ENCODE measurements at places on chromosomes 5 and 9.

- no peak for DNase-seq
Measured at GRCh38 chr5:39073767-39074016, 507 bp downstream of the RICTOR start.

- DNase-seq = no peak
Measured at GRCh38 chr5:120037451-120037850, 408.1 kb downstream of the FAM170A start.

- DNase-seq = no peak
Measured at GRCh38 chr5:143962201-143962600, 150.2 kb downstream of the HMHB1 start.

- DNase-seq = no peak
Measured at GRCh38 chr9:30982301-30982700, 1402.1 kb upstream of the ACO1 start.

DNA sequence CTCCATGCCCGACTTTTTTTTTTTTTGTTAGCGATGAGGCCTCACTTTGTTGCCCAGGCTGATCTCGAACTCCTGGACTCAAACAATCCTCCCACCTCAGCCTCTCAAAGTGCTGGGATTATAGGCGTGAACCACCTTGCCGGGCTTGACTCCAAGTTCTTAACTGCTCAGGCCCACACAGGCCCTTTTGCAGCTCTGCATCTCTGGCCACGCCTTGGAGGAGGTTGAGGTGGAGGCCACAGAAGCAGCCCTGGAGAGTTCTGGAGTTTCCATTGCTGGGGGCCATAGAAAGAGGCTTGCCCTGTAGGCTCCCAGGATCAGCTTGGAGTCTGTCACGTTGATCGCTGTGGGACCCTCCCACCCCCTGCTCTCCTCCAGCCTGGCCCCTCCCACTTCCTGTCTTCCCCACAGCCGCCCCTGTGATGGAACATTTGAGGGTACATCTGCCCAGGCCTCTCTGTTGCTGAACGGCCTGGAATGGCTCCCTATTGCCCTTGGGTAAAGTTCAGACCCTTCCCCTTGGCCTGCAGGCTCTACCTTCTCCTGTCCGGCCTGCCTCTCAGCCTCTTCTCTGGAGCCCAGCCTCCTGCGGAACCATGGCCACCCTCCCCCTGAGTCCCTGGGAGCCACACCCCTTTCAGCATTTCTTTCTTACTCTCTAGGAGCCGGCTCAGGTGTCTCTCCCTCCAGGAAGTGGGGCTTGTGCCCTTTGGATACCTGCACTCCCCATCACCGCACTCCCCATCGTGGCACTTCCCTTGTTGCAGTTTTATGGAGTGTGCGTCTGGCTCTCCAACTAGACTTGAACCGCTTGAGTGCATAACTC lies 30.4 kb upstream of the IER5L start:
- no peak for DNase-seq

- DNase-seq = peak; percentile 68
Measured at GRCh38 chr5:94901191-94901979, 282.9 kb downstream of the SLF1 start.

- DNase-seq = no peak
Measured at GRCh38 chr5:169563369-169563768, 20.2 kb upstream of the SPDL1 start.

DNA sequence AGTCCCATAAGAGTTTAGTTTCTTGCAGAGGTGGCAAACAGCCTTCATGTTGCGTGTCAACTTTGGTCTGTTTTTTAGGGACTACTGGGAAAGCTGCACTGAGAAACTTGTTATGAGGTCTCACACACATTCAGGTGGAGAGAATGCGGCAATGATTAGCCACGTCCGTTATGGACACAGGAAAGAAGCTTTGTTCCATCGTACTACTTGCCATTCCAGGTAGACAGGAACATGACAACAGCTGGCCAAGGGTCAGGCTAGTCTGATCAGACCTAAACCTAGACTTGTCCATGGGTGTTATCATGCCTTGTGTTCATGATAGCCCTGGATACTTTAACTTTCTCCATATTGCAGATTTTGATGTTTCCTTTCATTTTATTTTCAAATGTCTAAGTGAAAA lies 113.2 kb downstream of the ZNF608 start:
- DNase-seq = no peak

- no peak for DNase-seq
Measured at GRCh38 chr5:108472237-108472636, 90.3 kb upstream of the FBXL17 start.

DNA sequence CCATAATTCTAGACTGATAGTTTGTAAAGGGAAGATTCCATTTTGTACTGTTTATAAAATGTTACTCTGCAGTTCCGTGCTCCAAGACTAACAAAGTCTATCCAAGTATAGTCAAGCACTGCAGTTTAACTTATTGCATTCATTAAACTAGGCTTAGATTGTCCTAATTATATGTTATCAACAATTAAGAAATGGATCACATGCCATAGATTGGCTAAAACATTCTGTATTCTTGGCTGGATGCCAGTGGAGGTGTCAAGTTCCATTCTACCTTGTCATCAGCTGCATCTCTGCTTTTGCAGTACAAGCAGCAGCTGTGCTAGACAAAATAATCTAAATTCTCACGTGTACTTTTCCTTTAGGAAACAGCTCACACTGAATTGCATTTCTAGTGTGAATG lies 69.4 kb upstream of the MEF2C start:
- peak; percentile 30 for DNase-seq

DNA sequence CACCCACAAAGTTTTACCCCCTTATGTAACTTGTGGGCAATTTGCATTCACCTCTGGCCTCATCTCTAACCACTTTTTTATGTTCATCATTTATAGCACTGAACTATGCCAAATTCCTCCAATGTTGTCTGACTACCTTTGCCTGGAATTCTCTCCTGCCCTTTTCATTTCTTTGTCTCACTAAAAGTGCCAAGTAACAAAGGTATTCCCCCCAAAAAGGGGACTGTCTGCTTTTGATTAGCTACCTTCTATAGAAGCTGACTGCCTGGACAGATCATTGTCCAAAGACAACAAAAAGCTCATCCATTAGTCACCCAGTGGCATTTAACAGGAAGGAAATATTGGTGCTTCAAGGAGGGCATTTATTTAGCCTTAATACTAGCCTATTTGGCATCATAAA lies 189.9 kb upstream of the VCAN start:
- DNase-seq = peak; percentile 89

DNA sequence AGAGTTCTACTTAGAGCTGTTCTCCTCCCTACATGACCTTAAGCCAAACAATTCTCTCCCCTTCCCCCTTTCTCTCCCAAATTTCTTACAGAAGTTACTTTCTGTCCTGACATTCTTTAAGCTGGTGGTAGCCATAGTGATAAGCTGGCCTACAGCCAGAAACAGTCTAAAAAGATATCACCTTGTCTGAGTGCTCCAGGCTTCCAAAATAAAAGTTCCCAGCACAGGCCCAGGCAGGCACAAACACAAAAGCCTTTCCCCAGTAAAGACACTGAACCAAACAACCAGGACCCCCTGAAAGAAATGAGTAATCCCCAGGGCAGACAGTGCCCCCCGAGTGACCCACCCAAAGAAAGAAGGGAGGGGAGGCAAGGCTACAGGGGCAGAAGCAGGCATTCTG lies 19.2 kb downstream of the SIL1 start:
- peak; percentile 29 for DNase-seq

DNA sequence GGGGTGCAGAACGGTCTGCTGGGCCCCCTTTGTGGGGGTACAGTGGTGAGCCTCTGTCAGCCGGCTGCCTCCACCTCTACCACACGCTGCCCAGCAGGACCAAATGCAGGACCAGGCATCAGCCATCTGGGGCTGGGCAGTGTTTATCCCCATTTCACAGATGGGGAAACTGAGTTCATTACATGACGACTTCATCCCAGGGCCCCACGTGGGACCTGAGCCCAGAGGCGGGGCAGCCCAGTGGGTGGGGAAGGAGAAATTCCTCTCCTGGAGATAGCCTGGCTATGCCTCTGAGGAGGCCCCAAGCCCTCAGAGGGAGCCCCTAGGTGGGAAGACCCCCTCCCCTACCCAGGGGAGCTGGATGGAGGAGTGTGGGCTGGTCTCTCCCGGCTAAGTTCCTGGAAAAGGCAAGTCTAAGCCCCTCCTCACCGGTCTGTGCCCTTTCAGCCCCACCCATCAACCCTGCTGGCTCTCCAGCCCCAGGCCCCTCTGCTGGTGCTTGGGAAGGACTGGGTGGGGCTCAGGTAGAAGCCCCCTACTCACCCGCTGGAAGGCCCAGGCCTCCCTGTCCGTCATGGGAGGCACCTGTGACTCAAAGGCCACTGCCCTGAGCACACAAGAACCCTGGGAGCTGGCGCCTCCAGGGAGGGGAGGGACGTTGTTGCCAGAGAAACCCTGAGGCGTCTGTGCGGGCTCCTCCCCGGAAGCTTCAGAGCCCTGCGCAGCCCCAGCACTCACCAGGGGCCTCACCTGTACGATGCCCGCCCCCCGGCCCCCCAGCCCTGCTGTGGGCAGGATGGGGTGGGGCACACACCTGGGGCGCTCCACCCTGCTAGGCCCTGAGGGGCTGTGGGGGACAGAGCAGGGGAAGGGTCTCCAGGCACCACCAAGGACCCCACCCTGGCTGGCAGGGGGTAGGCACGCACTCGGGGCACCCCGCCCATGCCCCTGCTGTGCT lies 7.4 kb upstream of the CCDC187 start:
- no peak for DNase-seq

DNA sequence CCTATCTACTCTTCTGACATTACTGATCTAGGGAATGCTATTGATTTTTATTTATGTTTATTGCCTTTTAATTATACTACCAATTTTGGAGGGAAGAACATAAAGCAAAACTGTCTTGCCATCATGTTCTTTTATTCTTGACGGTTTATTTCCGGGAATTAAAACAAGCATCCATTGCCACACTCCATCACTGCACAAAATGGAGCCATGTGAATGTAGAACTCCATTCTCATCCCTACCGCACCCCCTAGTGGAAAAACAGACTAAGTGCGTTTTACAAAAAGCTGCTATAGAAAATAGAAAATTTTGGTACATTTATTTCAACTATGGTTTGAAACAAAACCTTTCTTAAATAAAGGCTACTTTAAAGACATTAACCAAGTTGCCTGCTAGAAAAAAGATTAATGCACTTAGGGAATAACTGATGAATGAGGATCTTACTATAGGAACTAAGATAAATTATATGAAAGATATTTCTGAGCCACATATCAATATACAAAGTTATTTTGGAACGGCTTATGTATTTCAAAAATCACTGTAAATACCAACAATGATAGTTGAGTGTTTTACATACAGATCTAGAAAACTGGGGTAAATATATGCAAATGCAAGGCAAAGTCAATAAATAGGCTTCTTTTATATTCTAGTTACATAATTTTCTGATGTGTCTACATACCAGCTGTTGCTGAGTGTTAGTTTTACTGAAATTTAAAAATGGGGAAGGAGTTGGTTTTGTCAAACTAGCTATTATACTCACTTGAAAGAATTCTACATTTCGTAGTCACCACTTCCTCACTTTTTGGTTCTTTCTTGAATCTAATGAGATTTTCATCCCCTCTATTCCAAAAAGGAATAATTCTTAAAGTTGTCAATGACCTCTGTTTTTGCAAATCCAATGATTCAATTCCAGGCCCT lies 26.5 kb downstream of the OXCT1 start:
- DNase-seq = peak; percentile 73

DNA sequence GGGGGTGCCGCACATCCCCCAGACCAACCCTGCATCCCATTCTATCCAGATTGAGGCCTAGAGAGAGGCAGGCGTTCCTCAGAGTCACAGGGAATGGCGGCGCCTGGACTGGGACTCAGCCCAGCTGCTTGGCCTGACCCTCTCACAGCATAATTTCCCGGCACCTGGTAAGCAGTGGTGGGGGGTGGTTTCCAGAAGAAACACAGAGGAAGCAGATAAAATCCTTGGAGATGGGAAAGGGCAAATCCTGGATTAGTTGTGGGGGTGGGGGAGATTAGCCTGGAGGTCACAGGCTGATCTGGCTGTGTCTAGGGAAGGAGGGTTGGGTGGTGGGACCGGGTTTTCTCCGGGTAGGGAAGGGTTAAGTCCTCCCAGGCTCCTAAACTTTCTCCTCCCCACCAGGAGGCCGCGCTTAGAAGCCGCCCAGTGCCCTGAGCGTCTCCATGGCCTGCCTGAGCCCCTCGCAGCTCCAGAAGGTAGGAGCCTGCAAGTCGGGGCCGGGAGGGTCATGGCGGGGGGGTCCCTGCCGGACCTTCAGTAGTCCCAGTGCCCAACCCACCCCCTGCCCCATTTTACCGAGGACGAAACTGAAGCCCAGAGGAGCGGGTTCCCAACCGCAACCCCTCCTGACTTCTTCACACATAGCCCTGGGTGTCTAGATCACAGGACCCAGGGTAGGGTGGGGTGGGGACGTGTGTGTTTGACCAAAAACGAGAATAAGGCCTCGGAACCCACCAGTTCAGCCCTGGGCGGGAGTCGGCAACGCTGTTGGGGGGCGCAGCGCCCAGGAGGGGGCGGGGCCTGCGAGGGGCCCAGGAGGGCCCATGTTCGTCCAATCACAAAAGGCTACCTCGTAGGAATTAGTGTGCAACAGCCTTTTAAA lies 1.3 kb downstream of the PHYHD1 start:
- DNase-seq = peak; percentile 34

- DNase-seq = no peak
Measured at GRCh38 chr9:86626802-86627201, 272.6 kb upstream of the TUT7 start.

- no peak for DNase-seq
Measured at GRCh38 chr9:7770111-7770510, 29.5 kb downstream of the DMAC1 start.

GRCh38 chr9:17752021-17752420 lies 173.2 kb downstream of the SH3GL2 start:
- no peak for DNase-seq

GRCh38 chr9:110284211-110284844 lies 28.0 kb upstream of the TXN start:
- no peak for DNase-seq

DNA sequence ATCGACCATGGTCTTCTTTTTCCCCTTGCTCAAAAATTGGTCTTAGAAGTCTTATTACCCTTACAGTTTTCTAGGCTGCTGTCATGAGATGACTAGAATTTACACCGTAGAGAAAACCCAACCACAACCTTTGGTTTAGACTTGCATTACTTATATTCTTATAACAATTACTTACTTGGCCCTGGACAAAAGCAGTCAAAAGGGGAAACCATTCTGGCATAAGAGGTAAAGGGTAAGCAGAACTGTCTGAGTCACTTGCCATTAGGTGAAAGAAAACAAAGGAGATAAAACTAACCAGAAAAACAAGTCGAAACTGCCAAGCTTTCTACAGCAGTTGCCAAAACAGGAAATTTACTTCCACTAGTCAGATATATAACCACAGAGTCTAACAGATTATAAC lies 17.9 kb downstream of the TMEM245 start:
- peak; percentile 91 for DNase-seq

All from astrocyte of the spinal cord (primary cell).